ENCODE measurements at places on chromosomes 7 and 10. TPM values are rescaled to one million over a fixed set of nuclear protein-coding genes. Genes with fewer than 3 reads are reported as not detected.

Gene SRI
- 169 TPM for total RNA-seq

Gene ZNF467
- total RNA-seq, result 0.19 TPM

Gene MAP3K8
- 6.1 TPM for total RNA-seq

Gene ASZ1
- total RNA-seq, result not detected

Gene NEBL
- 9.5 TPM for total RNA-seq

Gene EVX1
- not detected for total RNA-seq

Gene ZNF775
- total RNA-seq, result 35.2 TPM

Gene INTS1
- 111 TPM for total RNA-seq

Gene ODAD2
- total RNA-seq, result 6.5 TPM

Gene HHEX
- total RNA-seq, result 0.39 TPM

Gene SPDYE2
- not detected for total RNA-seq

- DNase-seq, result no peak
- no peaks in the 10 kb centered on the region for H3K27me3 ChIP-seq
- no peaks in the 10 kb centered on the region for H3K4me1 ChIP-seq
- no peaks in the 10 kb centered on the region for H3K36me3 ChIP-seq
- no peak overlapping the region for H3K27ac ChIP-seq
Measured at GRCh38 chr10:5361966-5362365, 2.8 kb upstream of the UCN3 start.

DNA sequence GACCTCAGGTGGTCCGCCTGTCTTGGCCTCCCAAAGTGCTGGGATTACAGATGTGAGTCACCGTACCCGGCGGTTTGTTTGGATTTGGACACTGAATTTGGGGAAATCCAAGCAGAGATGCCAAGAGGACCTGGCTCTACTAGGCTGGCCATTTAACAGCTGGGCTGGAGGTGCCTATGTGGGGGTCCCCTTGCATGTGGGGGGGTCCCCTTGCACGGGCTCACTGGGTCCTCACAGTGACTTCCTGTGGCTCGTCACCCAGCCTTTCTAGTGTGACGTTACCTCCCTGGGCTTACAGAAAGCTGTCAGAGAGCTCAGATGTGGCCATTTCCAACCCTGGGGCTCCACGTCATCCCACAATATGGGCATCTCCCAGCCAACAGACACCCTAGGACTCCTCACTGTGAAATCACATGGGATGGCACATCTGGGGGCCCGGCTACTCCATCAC is 49.3 kb upstream of the GNA12 start:
- H3K27ac ChIP-seq, result no peak overlapping the region
- DNase-seq, result no peak
- H3K27me3 ChIP-seq, result no peaks in the 10 kb centered on the region
- no peaks in the 10 kb centered on the region for H3K36me3 ChIP-seq

DNA sequence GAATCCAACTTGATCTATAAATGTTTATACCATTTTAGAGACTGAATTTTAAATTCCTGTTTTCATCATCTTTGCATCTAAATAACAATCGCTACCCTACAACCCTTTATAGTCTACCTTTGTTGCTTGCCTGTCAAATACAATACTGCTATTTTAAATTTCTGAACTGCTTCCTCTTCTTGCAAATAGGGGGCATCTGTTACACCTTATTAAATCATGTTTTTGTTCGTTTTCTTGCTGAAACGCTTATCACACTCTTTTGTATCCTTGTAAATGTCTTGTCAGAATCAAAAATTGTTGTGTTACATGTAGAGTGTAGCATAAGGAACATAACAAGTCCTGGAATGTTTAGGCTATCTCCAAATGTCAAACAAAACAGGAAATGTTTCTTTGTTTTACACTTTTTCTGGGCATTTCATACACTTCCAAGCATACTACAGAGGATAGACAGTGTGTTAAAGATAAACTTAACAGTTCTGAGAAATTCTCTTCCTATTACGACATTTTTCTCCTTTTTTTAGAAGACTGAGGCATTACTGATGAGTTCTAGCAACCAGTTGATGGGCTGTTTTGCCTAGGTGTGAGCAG is 281.3 kb downstream of the GPR158 start:
- peaks cover 30% of the 10 kb centered on the region for H3K4me1 ChIP-seq
- H3K27me3 ChIP-seq, result no peaks in the 10 kb centered on the region
- no peak overlapping the region for H3K27ac ChIP-seq
- peak overlapping the region; percentile 5 for H3K4me3 ChIP-seq

GRCh38 chr7:151306860-151307259 is 34.8 kb upstream of the NUB1 start:
- no peak overlapping the region for H3K27ac ChIP-seq
- H3K27me3 ChIP-seq, result peaks cover 16% of the 10 kb centered on the region
- peaks cover 4% of the 10 kb centered on the region for H3K4me1 ChIP-seq
- H3K4me3 ChIP-seq, result no peak overlapping the region

DNA sequence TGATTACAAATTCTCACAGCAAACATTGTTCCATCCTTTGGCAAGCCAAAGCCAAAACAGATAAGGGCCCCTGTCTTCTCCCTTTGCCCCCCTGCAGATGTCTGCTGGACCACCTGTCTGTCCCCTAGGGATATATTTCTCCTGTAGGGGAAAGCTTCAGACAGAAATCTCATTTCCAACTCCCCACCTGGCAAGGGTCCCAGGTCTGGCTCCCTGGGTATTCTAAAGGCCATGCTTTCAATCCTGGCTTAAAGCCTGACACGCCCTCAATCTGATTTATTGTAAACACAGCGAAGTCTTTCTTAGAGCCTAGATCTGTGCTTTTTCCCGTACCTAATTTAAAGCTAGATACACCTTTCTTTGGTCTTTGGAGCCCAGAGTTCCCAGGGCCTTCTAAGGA is 66.1 kb downstream of the KCNMA1 start:
- DNase-seq, result no peak
- no peaks in the 10 kb centered on the region for H3K27me3 ChIP-seq
- no peak overlapping the region for H3K27ac ChIP-seq
- H3K4me3 ChIP-seq, result no peak overlapping the region
- peaks cover 5% of the 10 kb centered on the region for H3K4me1 ChIP-seq
- H3K36me3 ChIP-seq, result no peaks in the 10 kb centered on the region

GRCh38 chr10:16835228-16835627 is 18.0 kb upstream of the RSU1 start:
- no peak overlapping the region for H3K27ac ChIP-seq
- no peak overlapping the region for H3K4me3 ChIP-seq
- H3K27me3 ChIP-seq, result no peaks in the 10 kb centered on the region
- DNase-seq, result no peak
- no peaks in the 10 kb centered on the region for H3K36me3 ChIP-seq

- DNase-seq, result no peak
- H3K27ac ChIP-seq, result no peak overlapping the region
- no peaks in the 10 kb centered on the region for H3K36me3 ChIP-seq
- H3K27me3 ChIP-seq, result no peaks in the 10 kb centered on the region
Measured at GRCh38 chr7:82376739-82377138, 66.8 kb downstream of the CACNA2D1 start.

DNA sequence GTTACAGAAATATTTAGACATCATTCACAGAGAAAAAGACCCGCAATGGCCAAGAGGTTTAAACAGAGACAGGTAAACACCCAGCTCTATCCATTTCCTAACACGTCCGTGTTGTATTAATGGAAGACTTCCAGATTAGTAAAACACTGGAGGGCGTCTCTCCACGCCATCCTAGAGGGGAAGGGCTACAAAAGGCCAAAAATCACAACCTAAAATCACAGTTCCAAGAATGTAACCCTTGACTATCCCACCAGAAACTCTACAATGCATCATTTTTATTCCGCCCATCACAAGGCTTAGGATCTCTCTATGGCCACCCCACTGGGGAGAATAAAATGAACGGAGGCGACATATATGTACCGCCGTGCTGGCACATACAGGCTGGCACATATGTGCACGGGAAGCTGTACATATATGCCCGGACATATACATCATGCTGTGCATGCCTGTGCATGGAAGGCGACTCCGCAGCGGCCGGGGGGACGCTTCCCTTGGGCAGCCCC is 734 bp downstream of the PCLO start:
- no peak for DNase-seq
- H3K36me3 ChIP-seq, result no peaks in the 10 kb centered on the region
- H3K4me1 ChIP-seq, result peaks cover 6% of the 10 kb centered on the region
- H3K27me3 ChIP-seq, result no peaks in the 10 kb centered on the region
- peak overlapping the region; percentile 79 for H3K4me3 ChIP-seq

DNA sequence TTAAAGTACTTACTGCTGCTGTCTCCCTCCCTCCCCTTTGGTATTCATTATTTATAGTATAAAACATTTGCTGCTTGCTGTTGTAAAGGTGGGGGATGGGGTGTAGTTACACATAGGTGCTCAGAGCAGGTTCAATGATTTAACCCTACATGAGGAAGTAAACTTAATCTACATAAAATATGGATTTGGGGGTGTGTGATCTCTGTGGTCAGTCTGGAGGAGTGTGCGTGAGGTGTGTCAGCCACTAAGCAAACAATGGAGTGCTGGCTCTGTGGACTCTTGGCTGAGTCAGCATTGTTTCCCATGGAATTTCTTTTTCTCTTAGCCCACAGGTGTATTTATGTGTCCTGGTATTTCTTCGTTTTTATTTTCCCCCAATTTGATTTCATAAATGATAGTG is 133.9 kb downstream of the AUTS2 start:
- no peaks in the 10 kb centered on the region for H3K27me3 ChIP-seq
- DNase-seq, result peak; percentile 48
- peaks cover 47% of the 10 kb centered on the region for H3K4me1 ChIP-seq
- no peak overlapping the region for H3K4me3 ChIP-seq
- H3K27ac ChIP-seq, result no peak overlapping the region

DNA sequence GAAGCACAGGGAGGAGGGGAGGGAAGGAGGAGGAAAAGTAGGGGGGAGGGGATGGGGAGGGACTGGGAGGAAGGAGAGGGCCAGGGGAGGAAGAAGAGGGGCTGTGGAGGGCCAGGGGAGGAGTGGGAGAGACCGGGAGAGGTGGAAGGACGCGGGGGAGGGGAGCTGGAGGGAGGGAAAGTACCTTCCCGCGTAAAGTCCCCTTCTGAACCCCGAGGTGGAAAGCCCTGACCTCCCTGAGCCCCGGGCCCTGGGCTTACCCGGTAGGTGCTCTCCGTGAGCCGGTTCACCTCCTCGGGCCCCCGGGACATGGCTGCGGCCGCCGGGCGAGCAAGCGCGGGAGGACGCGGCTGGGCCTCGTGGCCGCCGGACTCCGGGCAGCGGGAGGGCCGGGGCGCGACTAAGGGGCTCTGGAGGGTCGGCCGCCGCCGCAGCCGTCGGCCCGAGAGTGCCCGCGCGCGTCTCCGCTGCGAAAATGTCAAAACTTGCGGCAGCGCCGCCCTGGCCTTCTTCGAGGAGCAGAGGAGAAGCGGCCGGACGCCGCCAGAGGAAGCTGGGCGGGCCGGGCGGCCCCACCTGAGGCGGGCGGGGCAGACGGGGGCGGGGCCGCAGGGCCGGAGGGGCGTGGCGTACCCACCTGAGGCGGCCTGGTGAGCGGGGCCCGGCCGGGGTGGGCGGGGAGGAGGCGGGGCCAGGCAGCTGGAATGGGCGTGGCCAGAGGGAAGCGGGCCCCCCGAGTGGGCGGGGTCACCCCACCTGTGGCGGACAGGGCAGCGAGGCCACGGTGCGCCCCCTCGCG is at the start of gene BAIAP2L1:
Gene BAIAP2L1 (minus strand): TSS at position 549 of the 799 bp plus-strand sequence. CDS start 238 bp downstream, at position 311.
- H3K4me3 ChIP-seq, result peak within 1 kb of the TSS; percentile 61
- peaks cover 23% of the 10 kb centered on the region for H3K4me1 ChIP-seq
- H3K36me3 ChIP-seq, result no peaks in the 10 kb centered on the region
- peak; percentile 93 for DNase-seq

- no peak overlapping the region for H3K27ac ChIP-seq
- DNase-seq, result peak; percentile 11
- H3K36me3 ChIP-seq, result no peaks in the 10 kb centered on the region
- no peak overlapping the region for H3K4me3 ChIP-seq
- H3K4me1 ChIP-seq, result peaks cover 5% of the 10 kb centered on the region
Measured at GRCh38 chr10:62388328-62388727, 14.2 kb downstream of the ZNF365 start.

GRCh38 chr10:570628-571163 is 118.8 kb downstream of the DIP2C start:
- H3K4me3 ChIP-seq, result no peak overlapping the region
- H3K4me1 ChIP-seq, result 0 out of 2 replicates have a peak, but pooled peaks cover 8% of the 10 kb centered on the region
- no peaks in the 10 kb centered on the region for H3K27me3 ChIP-seq
- H3K36me3 ChIP-seq, result no peaks in the 10 kb centered on the region

DNA sequence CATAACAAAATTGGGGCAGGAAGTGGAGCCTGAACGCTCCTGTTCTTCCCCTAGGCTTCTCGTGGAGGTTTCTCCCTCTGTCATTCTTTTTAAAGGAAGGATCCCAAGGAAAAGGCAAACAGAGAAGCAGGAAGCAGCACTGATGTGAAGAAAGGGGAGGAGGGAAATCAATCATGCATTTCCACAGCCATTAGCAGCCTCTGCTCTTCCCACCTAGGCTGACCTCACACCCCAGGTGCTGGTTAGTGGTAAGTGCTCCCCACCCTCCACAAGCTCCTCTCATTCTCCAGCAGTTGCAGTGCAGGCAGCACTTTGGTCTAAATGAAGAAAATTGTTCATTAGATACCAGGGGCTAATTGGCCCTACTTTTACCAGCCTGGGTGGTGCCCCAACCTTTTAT is 2.6 kb downstream of the CRHR2 start:
- DNase-seq, result no peak
- H3K4me1 ChIP-seq, result peaks cover 15% of the 10 kb centered on the region
- no peak overlapping the region for H3K4me3 ChIP-seq
- no peak overlapping the region for H3K27ac ChIP-seq
- no peaks in the 10 kb centered on the region for H3K36me3 ChIP-seq

- DNase-seq, result no peak
- H3K4me3 ChIP-seq, result no peak overlapping the region
- no peaks in the 10 kb centered on the region for H3K4me1 ChIP-seq
- no peak overlapping the region for H3K27ac ChIP-seq
Measured at GRCh38 chr10:49093922-49094321, 21.4 kb downstream of the VSTM4 start.

DNA sequence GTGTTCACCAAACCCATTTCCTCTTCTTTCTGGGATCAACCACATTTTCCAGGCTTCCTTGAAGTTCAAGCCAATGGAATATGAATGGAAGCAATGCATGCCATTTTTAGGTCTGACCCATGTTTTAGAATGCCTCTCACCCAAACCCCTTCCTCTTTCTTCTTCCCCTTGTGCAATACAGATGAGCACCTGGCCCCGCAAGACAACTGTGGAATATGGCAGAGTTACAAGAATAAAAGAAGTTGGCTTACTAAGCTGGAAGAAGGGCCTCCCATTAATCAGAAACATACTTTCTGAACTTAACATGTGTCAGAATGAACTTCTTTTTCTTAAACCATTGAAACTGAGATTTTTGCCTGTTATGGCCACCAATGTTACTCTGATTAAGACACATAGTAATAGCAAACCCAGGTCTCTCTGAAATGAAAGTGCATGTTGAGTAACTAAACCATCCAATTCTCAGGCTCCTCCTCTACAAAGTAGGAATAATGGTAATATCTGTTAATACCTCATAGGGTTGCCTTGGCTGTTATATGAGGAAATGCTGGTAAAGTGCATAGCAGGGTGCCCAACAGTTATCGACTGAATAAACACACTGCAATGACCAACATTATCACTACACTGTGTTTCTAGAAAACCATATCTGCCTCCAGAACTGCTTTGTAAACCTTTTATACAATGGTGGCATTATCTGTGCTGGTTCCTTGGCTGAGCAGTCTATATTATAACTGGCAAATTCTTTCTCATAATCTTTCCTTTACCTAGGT is 382.2 kb upstream of the NRP1 start:
- no peaks in the 10 kb centered on the region for H3K27me3 ChIP-seq
- H3K4me3 ChIP-seq, result no peak overlapping the region
- DNase-seq, result no peak
- peaks cover 7% of the 10 kb centered on the region for H3K4me1 ChIP-seq
- H3K27ac ChIP-seq, result no peak overlapping the region
- no peaks in the 10 kb centered on the region for H3K36me3 ChIP-seq
